ENCODE measurements at places on chromosomes 3 and 15.

DNA sequence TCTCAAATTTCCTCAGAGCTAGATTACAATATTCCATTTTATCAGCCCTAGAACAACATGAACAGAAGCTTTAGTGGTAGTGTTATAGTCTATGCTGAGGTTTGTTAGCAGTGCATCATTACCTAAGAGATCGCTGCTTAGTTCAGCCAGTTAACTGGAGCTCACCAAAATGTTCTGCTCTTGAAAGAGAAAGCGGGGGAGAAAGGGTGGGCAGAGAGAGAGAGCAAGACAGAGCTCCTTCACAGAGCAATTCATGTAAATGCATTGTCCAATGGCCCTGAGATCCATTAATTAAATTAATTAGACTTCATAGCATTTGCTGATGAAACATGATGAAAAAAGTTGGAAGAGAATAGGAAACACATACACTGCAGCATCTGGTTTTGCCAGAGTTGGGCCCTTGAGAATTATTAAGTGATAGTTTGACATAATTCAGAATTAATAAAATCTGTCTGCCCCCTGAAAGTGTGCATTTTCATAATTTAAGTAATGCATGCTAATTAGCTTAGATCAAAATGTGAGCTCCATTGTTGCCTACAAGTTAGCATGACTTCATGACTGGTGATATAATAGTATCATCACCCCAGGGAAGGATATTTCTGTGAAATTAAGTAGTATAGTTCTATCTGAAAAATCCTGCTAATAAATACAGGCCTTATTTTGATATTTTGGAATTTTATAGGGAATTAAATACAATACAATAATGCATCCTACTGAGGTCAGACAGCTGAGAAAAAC is 86.9 kb upstream of the LYSMD4 start:
- no peak for DNase-seq

DNA sequence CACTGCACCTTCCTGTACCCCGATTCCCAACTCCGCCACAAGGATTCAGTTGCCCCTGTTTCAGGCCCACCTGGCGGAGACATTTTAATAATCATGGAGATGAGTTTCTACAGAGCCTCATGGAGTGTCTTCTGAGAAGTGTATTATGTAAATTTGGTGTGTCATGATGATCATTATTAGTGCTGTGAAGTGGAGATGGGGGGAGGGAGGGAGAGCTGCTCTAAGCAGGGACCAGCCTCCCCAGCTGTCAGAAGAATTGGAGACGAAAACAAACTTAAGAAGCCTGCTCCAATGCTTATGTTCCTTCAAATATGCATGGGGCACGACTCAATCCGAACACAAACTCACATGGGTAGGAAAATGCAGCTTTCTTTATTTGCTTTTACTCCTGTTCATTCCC is 127.8 kb downstream of the EPHB1 start:
- no peak for DNase-seq

GRCh38 chr3:184724699-184725098 is 12.8 kb upstream of the MAGEF1 start:
- no peak for DNase-seq

- no peak for DNase-seq
Observed at GRCh38 chr3:180888992-180889560, 23.4 kb upstream of the FXR1 start.

DNA sequence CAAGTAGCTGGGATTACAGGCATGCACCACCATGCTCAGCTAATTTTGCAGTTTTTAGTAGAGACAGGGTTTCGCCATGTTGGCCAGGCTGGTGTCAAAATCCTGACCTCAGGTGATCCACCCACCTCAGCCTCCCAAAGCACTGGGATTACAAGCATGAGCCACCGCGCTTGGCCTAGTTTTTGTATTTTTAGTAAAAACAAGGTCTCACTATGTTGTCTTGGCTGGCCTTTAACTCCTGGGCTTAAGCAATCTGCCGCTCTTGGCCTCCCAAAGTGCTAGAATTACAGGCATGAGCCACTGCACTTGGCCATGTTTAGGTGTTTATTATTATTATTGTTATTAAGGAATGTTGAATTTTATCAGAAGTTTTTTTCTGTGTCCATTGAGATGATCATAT is 14.7 kb downstream of the IL16 start:
- no peak for DNase-seq

DNA sequence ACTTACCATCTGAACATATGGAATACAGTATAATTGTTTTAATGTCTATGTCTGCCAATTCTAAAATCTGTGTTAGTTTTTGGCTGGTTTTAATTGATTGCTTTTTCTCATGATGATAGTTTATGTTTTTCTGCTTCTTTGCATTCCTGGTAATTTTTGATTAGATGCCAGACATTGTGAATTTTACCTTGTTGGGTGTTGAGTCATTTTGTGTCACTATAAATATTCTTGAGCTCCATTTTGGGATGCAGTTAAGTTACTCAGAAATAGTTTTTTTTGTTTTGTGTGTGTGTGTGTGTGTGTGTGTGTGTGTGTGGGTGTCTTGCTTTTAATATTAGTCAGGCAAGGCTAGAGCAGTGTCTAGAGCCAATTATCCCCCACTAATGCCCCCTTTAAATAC is 818.8 kb upstream of the NR2F2 start:
- DNase-seq: no peak

DNA sequence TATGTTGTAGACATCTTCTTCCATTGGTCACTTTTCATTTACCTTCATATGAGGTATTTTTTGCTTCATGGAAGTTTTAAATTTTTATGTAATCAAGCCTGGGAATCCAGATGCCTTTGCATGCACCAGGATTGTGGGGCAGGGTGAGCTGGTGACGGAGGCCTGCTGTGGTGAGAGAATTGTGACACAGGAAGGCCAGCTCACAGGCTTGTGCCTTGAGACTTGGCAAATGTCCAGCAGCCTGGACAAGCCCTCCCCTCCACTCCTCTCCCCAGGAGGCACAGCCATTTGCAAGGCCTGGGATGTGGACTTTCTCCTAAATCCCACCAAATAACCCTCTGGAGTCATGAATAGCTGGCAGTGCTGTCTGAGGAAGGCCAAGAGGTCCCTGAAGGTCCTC is 67.4 kb downstream of the RHCG start:
- no peak for DNase-seq

DNA sequence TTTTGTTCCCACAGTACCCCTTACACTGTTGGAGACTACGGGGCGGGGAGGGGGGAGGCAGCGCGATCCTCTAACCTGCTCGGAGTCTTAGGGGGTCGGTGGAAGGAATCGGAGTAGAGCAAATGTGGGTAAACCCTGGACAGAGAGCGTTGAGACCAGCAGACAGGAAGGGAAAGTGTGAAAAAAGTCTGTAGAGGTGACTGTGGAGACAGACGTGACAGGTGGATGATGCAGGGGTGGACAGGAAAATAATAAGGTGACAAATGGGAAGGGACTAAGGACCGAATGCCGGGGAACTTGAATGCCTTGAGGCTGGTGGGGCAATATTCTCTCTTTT is 424 bp downstream of the EAF2 start:
- no peak for DNase-seq

GRCh38 chr3:27209617-27210264 is 159.4 kb downstream of the NEK10 start:
- no peak for DNase-seq

DNA sequence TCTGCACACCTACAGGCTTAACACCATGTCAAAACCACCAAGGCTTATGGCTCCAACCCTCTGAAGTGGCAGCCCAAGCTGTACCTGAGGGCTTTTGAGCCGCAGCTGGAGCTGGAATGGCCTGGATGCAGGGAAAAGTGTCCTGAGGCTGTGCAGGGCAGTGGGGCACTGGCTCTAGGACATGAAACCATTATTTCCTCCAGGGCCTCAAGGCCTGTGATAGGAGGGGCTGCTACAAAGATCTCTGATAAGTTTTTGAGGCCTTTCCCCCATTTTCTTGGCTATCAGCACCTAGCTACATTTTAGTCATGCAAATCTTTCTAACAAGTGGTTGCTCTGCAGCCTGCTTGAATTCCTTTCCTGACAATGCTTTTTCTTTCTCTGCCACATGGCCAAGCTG is 37.6 kb downstream of the SPATA16 start:
- DNase-seq: no peak

DNA sequence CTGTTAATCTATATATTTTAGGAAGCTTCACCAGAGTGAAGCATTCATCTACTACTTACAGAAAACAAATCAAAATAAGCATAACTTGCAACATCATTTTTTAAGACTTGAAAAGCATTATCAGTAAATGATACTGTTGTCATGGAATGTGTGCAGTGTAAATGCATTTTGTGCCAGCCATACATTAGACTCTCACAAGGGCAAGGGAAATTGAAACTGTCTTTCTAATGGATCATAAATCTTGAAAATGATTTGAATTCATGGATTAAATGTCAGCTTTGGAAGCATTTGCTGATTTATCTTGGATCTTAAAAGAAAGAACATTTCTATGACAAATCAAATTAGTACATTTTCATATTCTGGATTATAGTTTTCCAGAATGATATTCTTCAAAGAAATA is 338.3 kb upstream of the SGO1 start:
- DNase-seq: no peak

- DNase-seq: no peak
Observed at GRCh38 chr15:80266113-80266512, 14.1 kb upstream of the CTXND1 start.

DNA sequence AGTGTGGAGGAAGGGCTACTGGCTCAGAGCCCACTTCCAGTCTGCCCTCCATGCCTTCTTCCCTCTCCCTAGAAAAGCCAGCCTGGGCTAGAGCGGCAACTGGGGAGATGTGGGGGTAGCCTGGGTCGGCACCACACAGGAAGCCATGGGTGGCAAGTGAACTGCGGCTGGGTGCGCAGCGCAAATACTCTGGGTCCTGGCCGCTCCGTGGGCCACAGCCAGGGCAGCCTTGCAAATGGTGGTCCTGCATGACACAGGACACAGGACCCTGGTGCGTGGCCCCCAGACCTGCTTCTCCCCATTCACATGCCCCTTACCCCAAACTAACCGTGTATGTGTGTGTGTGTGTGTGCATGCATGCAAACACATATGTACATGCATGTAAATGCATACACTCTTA is 25.7 kb downstream of the PRKCD start:
- DNase-seq: no peak

DNA sequence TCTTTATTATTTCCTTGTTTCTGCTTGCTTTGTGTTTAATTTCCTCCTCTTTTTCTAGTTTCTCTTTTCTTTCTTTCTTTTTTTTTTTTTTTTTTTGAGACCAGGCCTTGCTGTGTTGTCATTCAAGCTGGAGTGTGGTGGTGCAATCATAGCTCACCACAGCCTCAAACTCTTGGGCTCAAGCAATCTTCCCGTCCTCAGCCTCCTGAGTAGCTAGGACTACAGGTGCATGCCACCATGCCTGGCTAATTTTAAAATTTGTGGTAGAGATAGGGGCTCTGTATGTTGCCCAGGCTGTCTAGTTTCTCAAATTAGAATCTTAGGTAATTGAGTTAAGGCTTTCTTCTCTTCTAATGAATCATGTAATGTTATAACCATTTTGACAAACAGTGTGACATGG is 22.4 kb downstream of the SLMAP start:
- no peak for DNase-seq

DNA sequence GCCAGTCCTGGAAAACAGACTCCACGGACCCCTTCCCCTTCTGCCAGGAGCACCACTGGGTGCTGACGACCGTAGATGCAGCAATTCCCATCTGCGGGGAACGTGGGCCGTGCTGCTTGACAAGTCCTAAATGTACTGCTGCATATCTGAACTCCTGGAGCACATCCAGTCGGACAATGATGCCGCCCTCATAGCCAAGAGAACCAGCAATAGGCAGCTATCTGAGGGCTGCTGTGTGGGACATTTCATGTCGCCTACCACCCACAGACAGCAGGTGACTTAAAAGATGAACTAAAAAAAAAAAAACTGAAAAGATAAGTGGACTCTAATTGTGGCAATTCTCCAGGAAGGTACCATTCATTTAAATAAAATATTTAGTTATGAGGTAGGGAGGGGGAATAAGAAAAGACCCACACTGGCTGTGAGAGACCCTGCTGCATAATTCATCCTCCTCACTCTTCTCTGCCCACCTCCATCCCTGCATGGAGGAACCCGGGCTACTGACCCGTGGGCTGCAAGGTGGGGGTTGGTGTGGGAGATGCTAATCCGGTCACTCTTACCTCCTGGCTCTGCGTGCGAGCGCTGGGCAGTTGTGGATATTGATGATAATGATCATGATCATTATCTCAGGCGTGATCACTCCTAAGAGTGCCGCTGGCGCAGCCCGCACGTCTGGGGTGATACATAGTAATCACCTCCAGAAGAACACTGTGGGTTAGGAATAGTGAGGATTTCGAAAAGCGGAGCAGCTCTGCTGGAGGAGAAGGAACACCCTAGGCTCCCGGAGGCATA is 28.3 kb downstream of the ALS2CL start:
- no peak for DNase-seq

GRCh38 chr15:32663671-32664070 is 22.2 kb downstream of the SCG5 start:
- no peak for DNase-seq

GRCh38 chr3:131236421-131236820 is 145.2 kb upstream of the NUDT16 start:
- no peak for DNase-seq

- no peak for DNase-seq
Observed at GRCh38 chr15:82158811-82159210, 103.7 kb downstream of the EFL1 start.

DNA sequence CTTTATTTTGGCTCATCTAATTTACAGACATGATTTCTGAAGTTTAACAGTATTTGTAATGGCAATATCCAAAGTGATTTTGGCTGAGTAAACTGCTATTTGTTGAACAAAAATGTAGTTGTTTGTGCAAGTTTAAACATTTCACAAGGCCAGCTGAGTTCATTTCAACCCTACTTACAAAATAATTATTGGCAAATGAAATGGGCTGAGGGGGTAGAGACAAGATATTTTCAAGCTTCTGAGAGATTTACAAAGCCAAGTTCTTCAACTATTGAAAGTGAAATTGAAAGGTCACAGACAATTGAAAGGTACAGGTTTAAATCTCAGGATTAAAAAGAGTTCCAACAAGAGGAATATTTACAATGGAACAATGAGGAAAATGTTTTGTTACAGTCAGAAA is 77.1 kb downstream of the DUT start:
- no peak for DNase-seq

DNA sequence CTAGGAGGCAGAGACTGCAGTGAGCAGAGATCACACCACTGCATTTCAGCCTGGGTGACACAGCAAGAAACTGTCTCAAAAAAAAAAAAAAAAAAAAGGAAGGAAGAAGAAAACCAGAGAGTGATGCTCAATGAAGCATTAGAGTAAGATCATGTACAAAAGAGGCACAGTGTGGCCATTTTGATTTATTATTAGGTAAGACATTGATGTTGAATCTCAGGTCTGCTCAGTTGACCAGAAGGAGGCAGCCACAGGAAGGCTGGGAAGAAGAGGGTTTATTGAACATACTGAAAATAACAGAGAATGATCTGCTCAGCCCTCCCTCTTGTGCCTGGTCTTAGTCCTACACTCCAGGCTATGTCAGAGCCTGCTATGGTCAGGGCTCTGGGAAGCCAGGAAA is 15.6 kb downstream of the LRRK1 start:
- no peak for DNase-seq

All from stimulated activated CD4-positive, alpha-beta T cell treated with anti-CD3 and anti-CD28 coated beads, TNF-alpha, amount 100 ng/mL, for 48 hours (primary cell).